ENCODE measurements at places on chromosomes 1 and 21. TPM values are rescaled to one million over a fixed set of nuclear protein-coding genes. Genes with fewer than 3 reads are reported as not detected.

Gene PRDX1
- total RNA-seq = 354 TPM

Gene PKN2
- total RNA-seq = 27.6 TPM

Gene CLCNKA
- total RNA-seq = not detected

Gene SH3BGR
- total RNA-seq = 0.98 TPM

Gene TDRD5
- not detected for total RNA-seq

Gene CNR2
- not detected for total RNA-seq

Gene HCRTR1
- not detected for total RNA-seq

Gene ZNF695
- 1.8 TPM for total RNA-seq

Gene C1orf94
- total RNA-seq = under 0.01 TPM

All from subcutaneous preadipocyte (primary cell).